ENCODE measurements at places on chromosomes 3 and 15.

DNA sequence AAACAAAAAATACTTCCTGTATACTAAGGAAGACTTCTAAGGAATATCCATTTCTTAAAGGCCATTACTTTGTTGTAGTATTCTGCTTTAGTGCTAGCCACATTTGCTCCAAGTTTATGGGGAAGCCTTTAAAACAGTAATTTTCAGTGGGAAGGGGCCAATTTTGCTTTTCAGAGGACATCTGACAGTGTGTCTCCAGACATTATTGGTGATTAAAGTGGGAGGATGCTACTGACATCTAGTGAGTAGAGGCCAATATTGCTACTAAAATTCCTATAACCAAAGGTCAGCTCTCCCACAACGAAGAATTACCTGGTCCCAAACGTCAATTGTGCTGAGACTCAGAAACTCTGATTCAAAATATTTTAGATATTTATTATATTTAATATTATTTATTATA lies 24.8 kb downstream of the SLC28A2 start:
- DNase-seq = no peak

DNA sequence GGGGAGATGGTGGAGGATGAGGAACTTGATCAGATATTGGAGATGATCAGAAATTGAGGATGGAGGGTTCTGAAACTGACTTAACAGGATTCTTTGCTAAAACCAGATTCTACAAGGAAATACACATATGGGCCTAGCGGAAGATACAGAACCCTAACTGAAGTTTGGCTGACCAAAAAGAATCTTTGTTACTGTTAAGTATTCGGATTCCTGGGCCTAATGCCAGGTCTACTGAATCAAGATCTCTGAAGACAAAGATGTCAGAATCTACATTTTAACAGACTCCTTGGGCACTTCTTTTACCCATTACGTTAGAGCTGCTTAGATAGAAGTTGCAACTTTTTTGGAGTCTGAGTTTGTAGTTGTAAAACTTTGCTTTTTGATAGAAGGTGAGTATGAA lies 137.7 kb downstream of the FNDC3B start:
- peak; percentile 50 for DNase-seq

- no peak for DNase-seq
Measured at GRCh38 chr15:76996526-76997401, 1.8 kb downstream of the PSTPIP1 start.

DNA sequence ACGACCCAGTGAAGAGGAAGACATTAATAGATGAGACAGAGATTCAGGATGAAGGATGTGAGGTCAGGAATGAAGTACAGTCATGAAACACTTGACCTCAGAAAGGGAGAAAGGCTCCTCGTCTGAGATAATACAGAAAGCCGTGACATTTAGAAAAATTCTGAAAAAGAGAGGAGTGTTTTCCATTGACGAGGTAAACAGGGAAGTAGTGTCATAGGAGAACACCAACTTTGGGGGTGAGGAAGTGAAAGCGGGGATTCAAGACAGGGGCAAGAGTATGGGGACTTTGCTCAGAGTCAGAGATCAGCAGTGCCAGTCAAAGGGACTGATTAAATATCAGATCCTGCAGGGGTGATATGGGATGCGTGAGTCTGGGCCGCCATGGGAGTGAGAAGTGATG lies 160.9 kb downstream of the PLCL2 start:
- DNase-seq = no peak
